B cell (primary cell): ENCODE measurements at places on chromosomes 16 and 17. TPM values are rescaled to one million over a fixed set of nuclear protein-coding genes. Genes with fewer than 3 reads are reported as not detected.

Gene MRC2
- 0.34 and 0.36 TPM in 2 replicates for total RNA-seq

Gene NPIPB6
- total RNA-seq = 5.8 and 6.2 TPM in 2 replicates

Gene MYH13
- not detected in 2 replicates for total RNA-seq

Gene LAT
- 10.6 and 11.5 TPM in 2 replicates for total RNA-seq

Gene TXNDC17
- total RNA-seq = 18.2 and 19.5 TPM in 2 replicates

Gene MT1H
- total RNA-seq = not detected in 2 replicates

Gene SLFN14
- total RNA-seq = not detected in 2 replicates

Gene RUSF1
- total RNA-seq = 98.8 and 103 TPM in 2 replicates

Gene TUBD1
- 19.7 and 20.0 TPM in 2 replicates for total RNA-seq

Gene HID1
- 1.7 and 3.9 TPM in 2 replicates for total RNA-seq

Gene TMIGD1
- not detected in 2 replicates for total RNA-seq

Gene RNF222
- not detected in 2 replicates for total RNA-seq

Gene PIK3R6
- total RNA-seq = 2.4 and 2.8 TPM in 2 replicates

Gene TNFRSF13B
- 217 and 219 TPM in 2 replicates for total RNA-seq

Gene HOXB6
- not detected in 2 replicates for total RNA-seq

Gene PIMREG
- not detected in 2 replicates for total RNA-seq

Gene HSD17B1
- total RNA-seq = 2.0 and 3.3 TPM in 2 replicates

Gene PRSS53
- total RNA-seq = 10.7 and 10.8 TPM in 2 replicates

Gene CSH1
- not detected in 2 replicates for total RNA-seq

Gene SPPL2C
- not detected in 2 replicates for total RNA-seq

Gene MT1X
- 13.0 and 17.2 TPM in 2 replicates for total RNA-seq
